ENCODE measurements at places on chromosomes 13 and 19. TPM values are rescaled to one million over a fixed set of nuclear protein-coding genes. Genes with fewer than 3 reads are reported as not detected.

The OR7A5 gene
- total RNA-seq: not detected

The KASH5 gene
- 0.15 TPM for total RNA-seq

The UBE2L5 gene
- not detected for total RNA-seq

The NR1H2 gene
- total RNA-seq: 67.4 TPM

The ZNF470 gene
- total RNA-seq: 2.9 TPM

The KL gene
- total RNA-seq: 0.19 TPM

The FCER2 gene
- total RNA-seq: 1.8 TPM

The ZNF546 gene
- total RNA-seq: 4.4 TPM

The SLITRK6 gene
- not detected for total RNA-seq

The ZNF480 gene
- 4.7 TPM for total RNA-seq

The C5AR1 gene
- 0.86 TPM for total RNA-seq

Measured in activated CD8-positive, alpha-beta memory T cell treated with anti-CD3 and anti-CD28 coated beads for 36 hours (primary cell).